ENCODE measurements at places on chromosomes 13 and 19.

GRCh38 chr19:5990289-5990797, 12.4 kb upstream of the RANBP3 start:
- DNase-seq = no peak

- no peak for DNase-seq
These were observed 151.6 kb downstream of the GPC6 start for GRCh38 chr13:93378184-93378583.

DNA sequence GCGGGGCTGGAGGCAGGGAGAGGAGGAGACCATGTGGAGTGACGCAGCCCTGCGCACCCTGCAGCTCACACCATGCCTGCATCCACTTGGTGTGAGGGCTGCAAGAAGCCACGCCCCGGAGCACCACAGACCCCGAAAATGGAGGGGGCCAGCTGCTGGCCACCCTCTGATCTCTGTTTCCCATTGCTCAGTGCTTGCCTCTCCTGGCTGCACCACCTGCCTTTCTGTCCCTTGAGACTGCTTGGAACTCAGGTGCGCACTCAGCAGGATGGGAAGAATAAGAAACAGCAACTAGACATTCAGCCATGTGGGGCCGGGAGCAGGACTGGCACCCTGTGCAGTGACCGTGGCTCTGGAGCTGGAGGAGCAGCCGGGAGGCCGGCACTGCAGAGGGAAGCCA, 64.0 kb downstream of the ANKRD10 start:
- DNase-seq = no peak

DNA sequence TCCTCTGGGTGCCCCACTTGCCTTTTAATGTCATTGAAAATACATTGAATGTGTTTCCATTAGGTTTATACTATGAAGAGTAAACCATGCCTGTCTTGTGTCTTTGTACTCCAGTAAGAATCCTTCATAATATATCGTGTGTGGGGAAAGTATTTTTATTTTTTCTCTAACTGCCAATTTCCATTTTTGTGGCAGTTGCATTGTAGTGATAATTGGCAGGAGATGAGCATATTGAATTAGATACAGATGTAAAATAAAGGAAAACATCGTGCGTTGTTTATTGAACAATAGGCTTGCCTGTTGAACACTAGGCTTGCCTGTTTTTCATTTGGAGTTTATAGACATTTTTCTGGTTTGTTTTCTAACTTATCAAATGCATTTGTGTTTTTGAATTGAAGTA, 218.8 kb downstream of the NBEA start:
- DNase-seq = no peak

- DNase-seq = no peak
These were observed at the start of gene APOE for GRCh38 chr19:44905437-44906160. APOE (plus strand) TSS chr19:44905796; CDS start chr19:44906625, 829 bp downstream.
